ENCODE measurements at places on chromosomes 12 and 14. TPM values are rescaled to one million over a fixed set of nuclear protein-coding genes. Genes with fewer than 3 reads are reported as not detected.

- peak; percentile 70 for DNase-seq
Observed at GRCh38 chr12:18546399-18546798, 191.4 kb downstream of the PLCZ1 start.

- peak; percentile 75 for DNase-seq
Observed at GRCh38 chr14:61025251-61026223, 44.5 kb downstream of the SLC38A6 start.

GRCh38 chr12:108457006-108457733, 57.9 kb upstream of the FICD start:
- peak; percentile 62 for DNase-seq

GRCh38 chr12:101780599-101780998, 41.3 kb upstream of the SYCP3 start:
- no peak for DNase-seq

The ZNF268 gene
- 19.6 TPM for total RNA-seq

DNA sequence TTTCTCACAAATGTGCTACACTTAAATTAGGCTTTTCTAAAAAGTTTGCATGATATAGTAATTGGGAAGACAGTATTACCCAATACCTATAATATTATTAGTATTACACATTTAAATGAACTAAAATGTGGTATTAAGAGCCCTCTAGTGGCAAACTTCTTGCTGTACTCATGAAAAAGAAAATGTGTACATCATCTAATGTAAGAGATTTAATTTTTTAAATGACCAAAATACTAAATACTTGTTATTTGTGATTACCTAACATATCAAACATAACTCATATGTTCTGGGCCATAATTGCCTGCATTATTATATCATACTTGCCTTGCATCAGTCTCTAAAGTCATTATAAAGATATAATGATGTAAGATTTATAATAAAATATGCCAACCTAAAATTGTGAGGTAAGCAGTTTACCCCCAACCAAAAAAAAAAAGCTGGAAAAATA, 64.2 kb downstream of the DNAI7 start:
- peak; percentile 65 for DNase-seq

GRCh38 chr14:82872494-82872893, 1338.8 kb upstream of the SEL1L start:
- no peak for DNase-seq

DNA sequence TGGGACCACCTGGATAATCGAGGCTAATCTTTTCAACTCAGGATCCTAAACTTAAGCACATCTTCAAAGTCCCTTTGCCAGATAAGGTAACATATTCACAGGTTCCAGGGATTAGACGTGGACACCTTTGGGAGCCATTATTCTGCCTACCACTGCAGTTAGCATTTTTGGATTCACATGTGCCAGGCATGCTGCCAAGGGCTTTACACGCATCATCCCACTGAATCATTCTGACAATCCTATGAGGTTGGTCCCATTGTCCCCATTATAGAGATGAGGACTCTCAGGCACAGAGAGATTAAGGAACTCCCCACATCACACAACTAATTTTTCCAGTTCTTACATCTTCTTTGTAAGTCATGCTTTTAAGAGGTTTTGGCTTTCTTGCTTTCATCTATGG, 34.5 kb downstream of the RTN1 start:
- no peak for DNase-seq

DNA sequence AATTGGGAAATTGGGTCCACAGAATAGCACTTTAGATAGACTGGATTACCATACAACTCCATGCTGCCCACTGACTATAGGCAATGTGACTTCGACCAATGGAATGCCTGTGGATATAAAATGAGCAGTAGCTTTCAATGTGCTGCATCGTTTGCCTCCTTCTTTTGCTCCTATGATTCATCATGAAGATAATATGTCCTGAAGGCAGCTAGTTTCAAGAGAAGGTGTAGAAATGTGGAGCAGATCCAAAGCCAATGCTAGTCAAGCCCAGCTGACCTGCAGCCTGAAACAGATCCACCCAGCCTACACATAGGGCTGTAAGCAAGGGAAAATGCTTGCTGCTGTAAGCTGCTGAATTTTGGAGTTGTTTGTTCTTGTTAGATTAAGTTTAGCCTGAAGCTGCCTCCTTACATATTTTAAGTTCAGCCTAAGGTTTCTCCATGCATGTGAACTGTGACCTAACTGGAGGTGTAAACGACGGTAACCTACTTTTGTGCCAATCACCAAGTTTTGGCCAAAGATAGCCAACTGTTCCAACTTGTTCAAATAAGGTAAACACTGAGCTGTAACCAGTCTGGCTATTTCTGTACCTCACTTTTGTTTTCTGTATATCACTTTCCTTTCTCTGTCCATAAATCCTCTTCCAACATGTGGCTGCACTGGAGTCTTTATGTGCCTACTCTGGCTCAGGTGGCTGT, 169.1 kb upstream of the AVPR1A start:
- DNase-seq = no peak

DNA sequence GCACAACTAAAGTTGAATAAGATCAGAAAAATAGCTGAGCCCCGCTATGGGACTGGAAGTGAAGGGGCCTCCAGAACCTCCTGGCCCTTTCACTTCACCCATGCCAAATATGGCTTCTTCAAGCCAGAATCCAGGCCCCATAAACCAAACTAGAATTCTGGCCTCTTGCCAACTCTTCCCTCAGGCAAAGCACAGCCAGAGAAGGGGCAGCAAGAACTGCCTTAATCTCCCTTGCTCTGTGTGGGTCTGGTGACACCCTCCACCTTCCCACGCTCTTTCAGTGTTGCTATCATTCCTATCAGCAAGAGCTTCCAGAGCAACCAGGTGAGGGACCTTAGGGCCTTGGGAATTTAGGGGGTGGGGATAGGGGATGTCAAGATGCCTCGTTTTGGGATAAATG, 3.1 kb upstream of the PNMA1 start:
- DNase-seq = peak; percentile 55

- no peak for DNase-seq
Observed at GRCh38 chr14:90288651-90289355, 32.5 kb downstream of the PSMC1 start.

DNA sequence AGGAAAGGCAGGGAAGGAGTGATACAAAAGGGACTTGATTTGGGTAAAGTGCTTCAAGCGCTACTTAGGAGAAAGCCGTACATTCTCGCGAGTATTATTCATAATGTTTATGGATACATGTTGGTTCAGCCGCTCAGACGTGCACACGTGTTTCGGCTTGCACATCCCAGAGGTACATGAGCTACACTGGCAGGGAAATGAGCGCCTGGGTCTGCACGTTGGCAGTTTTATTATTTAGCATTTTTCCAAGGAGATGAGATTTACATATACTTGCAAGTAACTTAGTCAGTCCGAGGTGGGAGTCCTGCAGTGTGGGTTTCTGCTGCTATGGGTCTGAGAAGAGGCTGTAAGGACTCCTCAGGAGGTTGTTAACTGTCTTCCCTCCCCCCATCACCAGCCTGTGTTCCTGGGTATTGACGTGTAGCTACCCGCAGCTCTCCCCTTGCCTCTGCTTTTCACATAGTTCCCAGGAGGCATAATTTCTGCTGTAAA, 1.5 kb downstream of the PRKCH start:
- DNase-seq = no peak

- DNase-seq = peak; percentile 87
Observed at GRCh38 chr12:110262442-110263388, 18.3 kb upstream of the ATP2A2 start.

GRCh38 chr14:102928412-102929240, 6.2 kb downstream of the AMN start:
- DNase-seq = peak; percentile 46

GRCh38 chr14:98171654-98172053, 1100.3 kb downstream of the BCL11B start:
- no peak for DNase-seq

The NTS gene
- total RNA-seq = under 0.01 TPM

GRCh38 chr12:32494656-32495055, 95.3 kb downstream of the FGD4 start:
- no peak for DNase-seq

The RIMKLB gene
- total RNA-seq = 15.1 TPM
